ENCODE measurements at places on chromosomes 12 and 14.

DNA sequence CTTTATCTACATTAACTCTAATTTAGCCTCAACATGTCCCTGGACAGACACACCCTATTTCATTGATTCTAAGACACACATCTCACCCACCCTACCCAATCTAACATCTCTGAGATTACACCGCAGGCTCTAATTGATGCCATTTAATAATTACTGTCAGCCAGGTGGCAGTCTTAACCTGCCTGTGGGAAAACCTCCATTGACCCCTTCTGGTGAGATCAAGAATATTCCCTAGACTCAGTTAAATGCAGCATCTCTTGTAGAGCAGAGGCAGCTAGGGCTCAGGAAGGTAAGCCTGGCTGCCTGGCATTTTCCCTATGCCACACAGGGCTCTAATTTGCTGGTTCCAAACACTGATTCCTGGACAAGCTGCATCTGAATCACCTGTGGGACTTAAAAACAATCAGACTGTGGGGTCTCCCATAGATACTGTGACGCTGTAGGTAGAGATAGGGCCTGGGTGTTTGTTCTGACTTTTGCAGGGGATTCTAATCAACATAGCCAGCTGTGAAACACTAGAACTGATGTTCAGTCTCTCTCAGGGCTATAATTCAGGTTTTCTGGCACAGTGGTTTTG is 14.3 kb downstream of the MCRS1 start:
- DNase-seq, result no peak

GRCh38 chr12:109577311-109577710 is 3.7 kb downstream of the MVK start:
- DNase-seq, result no peak

DNA sequence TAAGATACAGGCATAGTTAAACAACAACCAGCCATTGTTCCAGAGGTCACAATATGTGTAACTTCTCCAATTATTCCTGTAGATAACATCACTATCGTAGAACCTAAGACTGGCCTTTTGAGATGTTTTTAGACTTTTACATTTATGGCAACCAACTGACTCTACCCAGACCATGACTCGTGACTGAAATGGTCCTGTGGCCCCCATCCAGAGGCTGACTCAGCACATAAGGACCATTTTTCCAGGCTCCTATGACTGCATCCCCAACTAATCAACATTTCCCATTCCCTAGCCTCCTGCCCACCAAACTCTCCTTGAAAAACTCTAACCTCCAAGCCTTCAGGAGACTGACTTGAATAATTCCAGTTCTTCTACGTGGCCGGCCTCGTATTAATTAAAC is 52.6 kb upstream of the NID2 start:
- DNase-seq, result no peak

DNA sequence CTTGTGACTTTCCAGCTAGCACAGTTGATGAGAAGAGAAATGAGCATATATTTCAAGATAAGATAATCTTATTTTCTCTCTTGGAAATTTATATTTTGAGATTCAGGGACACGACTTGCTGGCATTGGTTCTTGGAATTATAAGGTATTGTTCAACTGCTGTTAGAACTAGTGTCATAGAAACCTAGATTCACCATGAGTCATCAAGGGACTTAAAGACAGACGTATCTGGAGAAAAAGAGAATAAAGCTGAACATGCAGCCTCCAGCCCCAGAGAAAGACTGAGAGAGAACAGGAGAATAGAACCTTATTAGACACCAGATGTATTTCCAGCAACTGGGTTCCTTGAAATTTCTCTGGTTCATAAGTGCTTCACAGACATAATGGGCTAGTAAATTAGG is 194.4 kb upstream of the PPFIA2 start:
- no peak for DNase-seq

DNA sequence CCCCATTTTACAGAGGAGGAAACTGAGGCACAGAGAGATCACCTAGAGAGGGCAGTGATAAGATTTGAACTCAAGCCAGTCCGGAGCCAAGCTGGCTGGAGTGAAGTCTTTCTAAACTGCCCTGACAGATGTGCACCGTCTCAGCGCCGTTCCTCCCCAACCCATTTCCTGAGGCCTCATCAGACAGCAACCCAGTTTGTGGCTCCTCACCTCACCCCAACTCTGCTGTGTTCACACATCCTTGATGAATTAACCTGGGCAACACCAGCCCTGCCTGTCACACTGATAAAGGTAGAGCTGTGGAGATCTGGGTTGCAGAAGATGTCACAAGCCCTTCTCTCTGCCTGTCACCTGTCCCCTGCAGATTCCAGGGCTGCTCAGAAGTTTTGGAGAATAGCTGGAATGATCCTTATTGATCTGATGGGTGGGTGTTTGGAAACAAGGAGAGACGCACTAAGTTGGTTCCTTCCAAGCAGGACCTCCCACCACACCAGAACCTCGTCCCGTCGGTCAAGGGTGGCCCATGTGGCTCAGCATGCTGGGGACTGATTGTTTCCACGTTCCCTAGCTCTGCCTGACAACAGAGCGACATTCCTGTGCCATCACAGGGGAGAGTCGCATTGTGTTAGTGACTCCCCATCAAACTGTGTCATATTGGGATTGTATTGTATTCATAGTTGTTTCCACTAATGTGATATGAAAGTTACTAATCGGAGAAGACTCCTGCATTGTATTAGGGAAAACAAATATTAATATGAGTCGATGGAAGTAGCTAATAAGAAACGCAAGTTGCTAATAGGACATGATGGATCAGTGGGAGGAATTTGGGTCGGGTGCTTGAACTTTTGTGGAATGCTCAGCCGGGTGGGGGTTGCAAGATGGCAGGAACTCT is 200.6 kb downstream of the PHETA1 start:
- DNase-seq, result no peak
